Stimulated activated CD4-positive, alpha-beta T cell treated with anti-CD3 and anti-CD28 coated beads, Interleukin-1b, Interleukin-23, amount 100 ng/mL, for 24 hours (primary cell): ENCODE measurements at places on chromosomes 5 and 9.

GRCh38 chr9:74645007-74645639 is 148.0 kb downstream of the RORB start:
- DNase-seq = no peak

GRCh38 chr5:13331585-13331984 is 612.9 kb downstream of the DNAH5 start:
- DNase-seq = no peak

GRCh38 chr9:33153666-33154065 is 13.5 kb downstream of the B4GALT1 start:
- DNase-seq = no peak

- no peak for DNase-seq
Measured at GRCh38 chr5:149174847-149175234, 33.5 kb downstream of the ABLIM3 start.

- DNase-seq = no peak
Measured at GRCh38 chr5:73370095-73370494, 78.5 kb downstream of the FOXD1 start.

GRCh38 chr5:36982146-36982545 is 105.6 kb downstream of the NIPBL start:
- DNase-seq = no peak

GRCh38 chr9:122180633-122181032 is 20.9 kb downstream of the MORN5 start:
- DNase-seq = no peak

- no peak for DNase-seq
Measured at GRCh38 chr5:145968970-145969713, 32.8 kb downstream of the SH3RF2 start.

DNA sequence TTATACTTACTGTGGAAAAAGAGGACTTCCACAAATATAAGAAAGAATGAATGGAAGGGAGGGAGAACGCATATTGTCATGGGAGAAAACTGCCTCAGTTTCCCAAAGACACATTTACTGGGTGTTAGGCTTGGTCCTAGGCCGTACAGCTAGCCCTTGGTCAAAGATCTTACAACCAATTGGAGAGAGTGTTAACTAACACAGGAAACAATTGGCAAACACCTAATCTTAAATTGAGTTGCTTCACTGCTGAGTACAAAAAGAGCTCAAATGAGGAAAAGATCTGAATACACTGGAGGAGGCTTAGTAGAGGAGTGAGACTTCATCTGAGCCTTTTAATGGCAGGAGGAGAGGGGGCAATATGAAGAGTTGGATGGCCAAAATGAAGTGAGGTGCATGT is 161.7 kb downstream of the GLIS3 start:
- no peak for DNase-seq
